ENCODE measurements at places on chromosomes 16 and 17. TPM values are rescaled to one million over a fixed set of nuclear protein-coding genes. Genes with fewer than 3 reads are reported as not detected.

Gene TMEM231
- total RNA-seq, result 2.8 TPM

DNA sequence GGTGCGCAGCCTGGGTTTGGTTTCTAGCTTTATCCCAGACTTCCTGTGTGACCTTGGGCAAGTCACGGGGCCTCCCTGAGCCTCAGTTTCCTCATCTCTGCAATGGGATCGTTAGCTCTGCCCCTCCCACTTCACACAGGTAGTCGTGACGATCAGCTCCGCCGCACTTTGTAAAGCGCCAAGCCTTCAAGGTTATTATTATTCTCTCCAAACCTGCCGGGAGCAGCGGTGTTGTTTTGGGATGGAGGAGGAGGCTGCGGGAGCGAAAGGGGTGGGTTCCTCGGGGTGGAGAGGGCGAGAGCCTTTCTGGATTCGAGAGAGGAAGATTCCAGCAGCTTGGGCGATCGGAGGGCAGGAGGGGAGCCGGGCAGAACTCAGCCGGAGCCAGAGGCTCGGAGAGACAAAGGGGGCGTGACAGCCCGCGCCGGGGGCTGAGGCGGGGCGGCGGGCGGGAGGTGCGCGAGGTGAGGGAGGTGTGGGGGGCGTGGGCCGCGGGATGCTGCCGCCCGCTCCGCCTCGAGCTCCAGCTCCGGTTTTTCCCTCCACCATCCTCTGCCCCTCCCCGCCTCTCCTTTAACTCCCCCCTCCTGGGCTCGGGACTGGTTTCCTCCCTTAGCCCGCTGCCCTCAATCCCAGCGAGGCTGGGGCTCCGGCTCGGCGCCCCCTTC lies at the start of gene EFNB3:
Gene EFNB3 (plus strand): TSS at position 602 of the 668 bp plus-strand sequence. CDS start 397 bp downstream, outside the sequence.
- no peak for DNase-seq

Gene FOXO3B
- total RNA-seq, result 2.1 TPM

Gene IGSF6
- 0.30 TPM for total RNA-seq

DNA sequence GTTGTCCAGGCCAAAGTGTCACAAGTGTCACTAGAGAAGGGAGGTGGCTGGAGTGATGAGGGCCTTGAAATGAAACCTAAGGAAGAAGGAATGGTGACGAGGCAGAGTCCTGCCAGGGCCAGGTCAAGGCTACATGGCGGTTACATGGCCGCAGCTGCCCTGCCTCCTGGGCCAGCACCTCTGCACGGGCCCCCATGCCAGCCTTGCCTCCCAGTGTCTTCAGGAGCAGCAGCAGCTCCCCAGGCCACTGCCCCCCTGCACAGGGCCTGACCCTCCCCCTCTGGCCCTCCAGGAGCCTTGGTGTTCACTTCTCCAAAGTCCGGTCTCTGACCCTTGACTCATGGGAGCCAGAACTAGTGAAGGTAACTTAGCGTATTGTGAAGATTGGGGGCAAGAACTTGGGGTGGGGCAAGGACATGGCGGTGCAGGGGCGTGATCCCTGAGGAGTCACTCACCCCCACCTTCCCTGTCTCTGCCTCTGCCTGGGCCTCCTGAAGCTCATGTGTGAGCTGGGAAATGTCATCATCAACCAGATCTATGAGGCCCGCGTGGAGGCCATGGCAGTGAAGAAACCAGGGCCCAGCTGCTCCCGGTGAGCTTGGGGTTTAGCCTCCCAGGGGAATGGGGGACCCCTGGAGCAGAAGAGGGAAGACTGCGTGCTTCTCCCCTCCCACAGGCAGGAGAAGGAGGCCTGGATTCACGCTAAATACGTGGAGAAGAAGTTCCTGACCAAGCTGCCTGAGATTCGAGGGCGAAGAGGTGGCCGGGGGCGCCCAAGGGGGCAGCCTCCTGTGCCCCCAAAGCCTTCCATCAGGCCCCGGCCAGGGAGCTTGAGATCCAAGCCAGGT lies 4.1 kb upstream of the KCTD11 start:
- DNase-seq, result no peak

DNA sequence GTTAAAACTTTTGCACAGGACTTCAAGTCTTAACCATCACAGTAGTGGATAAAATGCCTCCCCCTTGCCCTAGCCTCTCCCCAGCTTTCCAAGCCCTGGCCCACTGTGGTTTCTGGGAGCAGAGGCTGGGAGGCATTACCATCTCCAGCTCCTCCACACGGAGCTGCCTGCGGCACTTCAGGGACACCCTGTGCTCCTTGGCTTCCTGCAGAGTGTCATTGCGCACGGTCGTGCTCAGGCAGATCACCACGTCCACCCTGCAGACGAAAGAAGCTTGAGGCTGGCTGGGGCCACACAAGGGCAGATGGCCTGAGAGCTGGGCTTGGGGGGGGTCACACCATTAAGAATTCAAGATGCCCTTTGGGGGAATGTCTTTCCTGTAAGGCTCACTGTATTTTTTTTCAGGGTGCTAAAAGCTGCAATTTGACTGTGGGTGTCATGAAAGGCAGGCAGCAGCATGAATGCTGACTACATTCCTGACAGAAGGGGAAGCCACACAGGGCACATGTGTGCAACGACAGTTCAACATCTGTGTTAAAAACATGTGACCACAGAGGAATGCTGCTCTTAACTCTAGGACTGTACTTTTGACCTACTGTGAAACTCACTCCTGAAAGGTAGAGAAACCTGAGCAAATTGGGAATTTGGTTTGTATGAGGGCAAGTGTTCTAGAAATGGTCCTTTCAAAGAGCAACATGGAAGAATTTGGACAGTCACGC lies 47.7 kb upstream of the CLEC18B start:
- DNase-seq, result no peak

DNA sequence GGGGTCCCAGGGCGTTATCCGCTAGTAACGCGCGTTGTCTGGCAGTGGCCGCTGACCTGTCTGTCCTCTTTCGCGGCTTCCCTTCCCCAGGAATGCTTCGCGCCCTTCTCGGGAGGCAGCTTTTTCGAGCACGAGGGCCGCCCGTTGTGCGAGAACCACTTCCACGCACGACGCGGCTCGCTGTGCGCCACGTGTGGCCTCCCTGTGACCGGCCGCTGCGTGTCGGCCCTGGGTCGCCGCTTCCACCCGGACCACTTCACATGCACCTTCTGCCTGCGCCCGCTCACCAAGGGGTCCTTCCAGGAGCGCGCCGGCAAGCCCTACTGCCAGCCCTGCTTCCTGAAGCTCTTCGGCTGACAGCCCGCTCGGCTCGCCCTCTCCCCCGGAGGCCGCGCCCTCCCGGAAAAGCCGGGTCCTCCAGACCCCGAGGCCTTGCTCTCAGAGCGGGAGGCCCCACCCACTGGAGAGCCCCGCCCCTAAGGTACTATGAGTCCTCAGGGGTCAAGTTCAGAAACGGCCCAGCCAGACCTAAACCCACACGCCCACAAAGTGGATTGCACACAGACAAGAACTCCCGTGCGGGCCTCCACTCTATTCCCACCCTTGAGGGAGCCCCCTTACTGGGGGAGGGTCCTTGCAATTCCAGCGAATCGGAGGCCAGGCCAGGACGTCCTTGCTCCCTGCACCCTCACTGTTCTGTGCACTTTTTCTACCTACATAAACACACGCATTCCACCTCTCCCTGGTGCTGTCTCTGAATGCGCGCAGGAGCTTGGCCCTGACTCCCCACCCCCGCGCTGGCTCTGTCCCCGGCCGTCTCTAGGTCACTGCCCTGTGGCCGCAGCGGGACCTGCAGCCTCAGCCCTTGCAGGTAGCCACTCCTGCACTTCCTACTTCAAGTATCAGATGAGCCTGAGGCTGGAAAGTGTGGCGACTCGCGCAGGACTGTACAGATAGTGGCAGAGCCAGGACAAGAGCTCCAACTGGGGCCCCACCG lies 5.4 kb upstream of the SLC5A2 start:
- no peak for DNase-seq

Gene CCL3
- total RNA-seq, result 34.3 TPM

- no peak for DNase-seq
These were observed 622 bp upstream of the KRT28 start for GRCh38 chr17:40800381-40800780.

GRCh38 chr17:64496348-64496785 lies 487 bp downstream of the POLG2 start:
- DNase-seq, result no peak

Gene UBN1
- total RNA-seq, result 23.7 TPM

GRCh38 chr17:62126292-62126691 lies 61.2 kb upstream of the MED13 start:
- DNase-seq, result no peak

GRCh38 chr17:62916684-62917571 lies 49.1 kb upstream of the TANC2 start:
- DNase-seq, result no peak

- peak; percentile 56 for DNase-seq
These were observed 1.0 kb downstream of the HERPUD1 start for GRCh38 chr16:56932721-56933619.

DNA sequence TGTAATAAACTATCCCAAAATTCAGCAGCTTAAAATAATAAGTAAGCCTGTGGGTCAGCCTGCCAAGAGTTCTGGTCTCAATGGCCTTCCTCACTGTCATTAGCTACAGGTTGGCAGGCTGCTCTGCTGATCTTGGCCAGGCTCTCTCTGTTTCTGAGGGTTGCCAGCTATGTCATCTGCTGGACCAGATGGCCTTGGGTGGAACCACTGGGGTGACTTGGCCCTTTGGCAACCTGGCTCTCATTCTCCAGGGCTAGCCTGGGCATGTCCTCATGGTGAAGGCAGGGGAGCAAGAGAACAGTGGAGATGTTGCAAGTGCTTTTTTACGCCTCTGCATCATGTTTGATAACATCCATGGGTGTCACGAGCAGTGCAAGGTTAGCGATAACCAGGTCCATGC lies 13.9 kb downstream of the ITGAM start:
- DNase-seq, result no peak

- no peak for DNase-seq
These were observed 14.2 kb downstream of the KCNG4 start for GRCh38 chr16:84225571-84225970.

GRCh38 chr16:50902457-50902856 lies 160.6 kb downstream of the CYLD start:
- no peak for DNase-seq

GRCh38 chr17:49681106-49681979 lies 3.4 kb upstream of the SPOP start:
- DNase-seq, result no peak

DNA sequence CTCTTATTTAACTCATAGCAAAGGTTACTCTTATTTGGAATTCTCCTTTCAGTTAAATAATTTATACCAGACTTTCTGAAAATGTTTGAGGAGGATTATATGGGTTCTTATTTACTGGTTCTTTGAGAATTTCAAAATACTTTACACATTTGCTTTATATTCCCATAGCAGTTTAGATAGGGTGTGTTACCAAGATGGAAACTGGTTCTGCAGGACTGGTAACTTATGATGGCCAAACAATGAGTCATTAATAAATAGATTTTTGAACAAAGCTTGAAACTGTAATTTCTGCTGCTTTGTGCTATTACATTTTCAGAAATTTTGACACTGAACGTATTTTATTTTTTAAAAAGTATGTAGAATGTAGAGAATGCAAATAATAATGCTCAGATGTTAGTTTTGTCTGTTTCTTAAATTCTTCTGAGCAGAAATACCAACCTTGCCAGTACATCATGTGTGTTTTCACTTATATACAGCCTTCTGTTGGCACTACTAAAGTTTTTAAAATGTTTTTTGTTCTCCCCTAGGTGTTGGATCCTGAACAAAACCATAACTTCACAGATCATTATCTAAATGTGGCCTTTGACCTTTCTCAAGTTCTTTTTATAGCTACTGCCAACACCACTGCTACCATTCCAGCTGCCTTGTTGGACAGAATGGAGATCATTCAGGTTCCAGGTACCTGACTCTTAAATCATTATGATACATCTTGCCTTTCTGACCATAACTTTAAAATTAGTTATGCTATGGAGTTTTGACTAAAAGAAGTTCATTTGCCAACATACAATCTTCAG lies 48.3 kb upstream of the ABCC11 start:
- no peak for DNase-seq

GRCh38 chr16:3945751-3946603 lies 65.5 kb upstream of the CREBBP start:
- DNase-seq, result no peak

Gene RANBP10
- total RNA-seq, result 21.2 TPM

- DNase-seq, result peak; percentile 4
These were observed 120.5 kb downstream of the CLEC16A start for GRCh38 chr16:11064851-11065250.

DNA sequence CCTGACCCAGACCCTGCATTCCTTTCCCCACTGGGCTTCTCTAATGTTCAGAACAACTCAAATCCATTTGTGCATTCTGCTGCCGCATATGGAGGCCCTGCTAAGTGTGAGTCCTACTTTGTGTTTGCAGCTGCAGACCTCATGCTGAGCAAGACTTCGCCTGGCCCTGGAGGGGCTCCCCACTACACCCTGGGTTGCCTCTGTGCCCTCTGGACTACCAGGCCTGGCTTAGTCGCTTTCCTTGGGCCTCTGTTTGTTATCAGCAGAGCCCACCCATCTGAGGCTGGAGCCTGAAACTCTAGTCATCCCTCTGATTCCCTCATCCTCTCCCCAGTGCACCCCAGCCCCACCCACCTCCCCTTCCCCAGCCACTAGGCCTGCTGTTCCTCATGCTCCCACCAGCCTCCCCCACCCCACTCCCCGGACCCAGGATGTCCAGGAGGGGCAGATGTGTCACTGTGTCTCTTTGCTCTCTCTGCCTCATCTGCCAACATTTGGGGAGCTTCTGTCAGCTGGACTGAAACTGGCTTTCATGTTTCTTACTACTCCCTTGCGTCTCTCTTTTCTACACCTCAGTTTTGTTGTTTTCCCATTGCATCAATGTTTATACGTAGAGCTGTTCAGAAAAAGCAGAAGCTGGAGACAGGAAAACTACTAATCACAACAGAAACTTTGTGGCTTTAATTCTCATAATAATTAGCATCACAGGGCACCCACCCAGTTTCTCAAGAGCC lies 17.9 kb upstream of the CD300E start:
- DNase-seq, result no peak

Gene HSPB9
- not detected for total RNA-seq

Gene IRX3
- total RNA-seq, result not detected

DNA sequence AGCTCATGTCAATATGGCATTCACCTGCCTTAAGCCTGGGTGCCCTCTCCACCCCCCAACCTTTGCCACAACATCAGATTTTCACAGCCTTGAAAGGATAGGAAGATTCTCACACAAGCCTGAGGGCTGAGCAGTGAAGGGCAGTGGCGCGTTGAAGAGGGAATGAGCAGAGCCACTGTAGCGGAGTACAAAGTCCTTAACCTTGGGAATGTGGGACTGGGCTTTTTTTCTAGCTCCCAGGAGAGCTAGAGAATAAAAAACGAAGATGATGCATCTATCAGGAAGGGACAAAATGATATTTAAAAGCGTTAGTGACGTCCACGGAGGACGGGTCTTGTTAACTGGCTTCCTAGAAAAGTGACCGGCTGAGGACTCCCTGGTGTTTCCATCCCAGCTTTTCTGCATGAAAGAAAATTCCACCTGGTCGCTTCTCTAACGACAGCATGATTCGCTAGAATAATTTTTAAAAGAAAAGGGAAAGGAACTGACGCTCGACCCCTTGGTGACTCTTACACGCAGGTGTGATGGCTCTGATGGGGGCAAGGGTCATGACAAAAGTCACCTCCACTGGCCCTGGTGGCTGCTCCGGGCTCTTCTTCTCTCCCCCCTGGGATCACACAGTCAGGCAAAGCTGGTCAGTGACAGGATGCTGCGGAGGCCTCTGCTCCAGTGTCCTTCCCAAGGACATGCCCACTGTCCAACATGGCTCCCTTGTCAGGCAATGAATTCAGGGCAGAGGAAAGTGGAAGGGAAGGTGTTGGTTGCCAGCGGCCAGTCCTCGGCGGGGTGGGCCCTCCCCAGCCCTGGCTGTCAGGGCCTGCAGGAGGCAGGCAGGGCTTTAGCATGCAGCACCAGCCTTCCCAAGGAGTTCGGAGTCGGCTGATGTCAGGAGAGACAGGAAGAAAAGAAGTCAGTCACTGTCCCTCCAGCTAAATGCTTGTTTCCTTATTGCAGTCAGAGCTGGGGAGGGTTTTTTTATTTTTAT lies 58.4 kb upstream of the IRX3 start:
- no peak for DNase-seq

Gene CTRB1
- not detected for total RNA-seq
